ENCODE measurements at places on chromosomes 6 and 20.

- DNase-seq, result no peak
Measured at GRCh38 chr6:28960846-28961500, 37.2 kb upstream of the TRIM27 start.

- no peak for DNase-seq
Measured at GRCh38 chr6:158970640-158971275, 29.2 kb downstream of the RSPH3 start.

DNA sequence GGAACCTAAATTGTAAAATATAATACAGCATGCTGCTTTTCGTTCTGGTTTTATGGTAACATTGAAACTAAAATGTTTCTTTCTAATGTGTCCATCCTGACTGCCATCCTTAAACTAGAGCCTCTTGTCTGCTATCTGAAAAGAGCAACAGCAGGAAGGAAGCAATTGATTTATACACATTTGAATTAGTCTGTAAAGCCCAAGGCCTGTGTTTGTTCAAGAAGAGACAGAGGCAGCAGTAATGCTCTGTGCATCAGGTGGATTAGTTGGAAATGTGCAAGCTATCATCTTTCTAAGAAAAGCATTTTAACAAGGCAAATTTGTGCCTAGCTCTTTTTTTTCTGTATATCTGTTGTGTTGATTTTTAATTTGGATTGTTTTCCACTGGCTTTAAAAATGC, 128.6 kb downstream of the SCAF8 start:
- DNase-seq, result no peak

- peak; percentile 55 for DNase-seq
Measured at GRCh38 chr6:149545258-149545753, 537 bp downstream of the PPIL4 start.

All from colonic mucosa (tissue), 4 donors.